AG04449 (cell line): ENCODE measurements at places on chromosomes 7 and 10.

GRCh38 chr7:118195837-118196474 is 12.0 kb downstream of the LSM8 start:
- DNase-seq: no peak

GRCh38 chr7:35707422-35707821 is 12.5 kb upstream of the HERPUD2 start:
- no peak for DNase-seq

DNA sequence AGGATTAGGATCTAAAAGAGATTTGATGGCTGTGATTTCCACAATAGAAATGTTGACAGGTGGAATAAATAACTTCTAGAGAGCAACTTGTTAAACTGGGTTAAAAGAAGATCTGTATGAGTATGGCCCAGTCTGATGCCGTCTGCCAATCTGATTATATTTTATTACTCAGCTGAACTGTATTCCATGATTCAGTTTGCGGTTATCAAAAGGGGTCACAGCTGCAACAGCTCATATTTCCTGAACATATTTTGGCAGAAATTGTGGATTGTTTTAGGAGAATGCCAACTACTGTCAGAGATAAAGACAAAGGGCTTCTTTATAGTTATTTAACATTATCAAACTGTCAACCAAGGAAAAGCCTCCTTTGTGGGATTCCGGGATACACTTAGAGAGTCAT is 244.8 kb upstream of the MINDY3 start:
- DNase-seq: no peak

DNA sequence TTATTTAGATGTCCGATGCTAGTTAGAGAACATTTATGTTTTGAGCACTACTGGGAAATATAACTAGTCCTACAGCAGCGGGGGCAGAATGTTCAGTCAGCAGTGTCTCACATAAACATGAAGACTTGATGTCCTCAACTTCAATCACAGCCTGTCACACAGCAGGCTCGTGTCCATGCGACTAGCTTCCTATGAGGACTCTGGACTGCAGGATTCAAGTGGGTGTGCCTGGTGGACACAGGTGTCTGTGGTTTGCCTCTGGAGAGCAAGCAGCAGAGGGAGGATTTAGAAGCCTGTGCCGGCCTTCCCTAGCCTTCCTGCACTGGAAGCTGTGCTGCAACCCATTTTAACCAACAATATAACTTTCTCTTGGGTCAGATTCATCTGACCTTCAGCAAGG is 30.0 kb upstream of the LANCL2 start:
- no peak for DNase-seq

DNA sequence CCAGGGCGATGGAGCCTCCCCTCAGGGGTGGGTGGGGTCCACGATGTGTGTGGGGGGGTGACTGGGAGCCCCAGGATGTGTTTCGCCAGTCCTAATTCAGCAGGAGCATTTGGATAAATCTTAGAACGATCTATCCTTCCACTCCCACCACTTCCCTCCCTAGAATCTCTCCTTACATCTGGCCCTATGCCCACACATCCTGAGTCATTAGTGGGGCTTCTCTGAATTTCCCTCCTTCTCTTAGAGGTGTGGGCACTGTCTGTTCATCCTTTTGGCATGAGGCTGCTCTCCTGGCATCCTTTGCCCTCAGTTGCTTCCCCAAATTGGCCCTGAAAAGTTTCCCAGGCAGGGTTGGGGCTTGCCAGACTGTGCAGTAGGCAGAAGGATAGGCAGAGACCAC is 1.6 kb downstream of the GHRHR start:
- no peak for DNase-seq

DNA sequence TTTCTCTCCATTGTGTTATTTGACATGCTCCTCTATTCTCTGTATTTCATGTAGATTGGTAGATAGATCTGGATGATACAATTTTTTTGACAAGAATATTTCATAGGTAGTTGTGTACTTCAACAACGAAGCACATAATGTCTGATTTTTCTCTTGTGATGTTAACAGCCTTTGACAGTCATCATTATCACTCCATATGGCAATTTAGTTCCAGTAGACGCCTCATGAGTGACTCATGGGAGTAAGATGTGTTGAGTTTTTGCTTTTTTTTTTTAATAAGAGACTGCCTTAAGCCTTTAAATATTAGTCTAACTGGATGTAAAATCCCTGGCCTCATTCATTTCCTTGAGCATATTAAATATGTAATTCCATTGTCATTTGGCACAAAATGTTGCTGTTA is 123.5 kb upstream of the ZNF32 start:
- DNase-seq: no peak

DNA sequence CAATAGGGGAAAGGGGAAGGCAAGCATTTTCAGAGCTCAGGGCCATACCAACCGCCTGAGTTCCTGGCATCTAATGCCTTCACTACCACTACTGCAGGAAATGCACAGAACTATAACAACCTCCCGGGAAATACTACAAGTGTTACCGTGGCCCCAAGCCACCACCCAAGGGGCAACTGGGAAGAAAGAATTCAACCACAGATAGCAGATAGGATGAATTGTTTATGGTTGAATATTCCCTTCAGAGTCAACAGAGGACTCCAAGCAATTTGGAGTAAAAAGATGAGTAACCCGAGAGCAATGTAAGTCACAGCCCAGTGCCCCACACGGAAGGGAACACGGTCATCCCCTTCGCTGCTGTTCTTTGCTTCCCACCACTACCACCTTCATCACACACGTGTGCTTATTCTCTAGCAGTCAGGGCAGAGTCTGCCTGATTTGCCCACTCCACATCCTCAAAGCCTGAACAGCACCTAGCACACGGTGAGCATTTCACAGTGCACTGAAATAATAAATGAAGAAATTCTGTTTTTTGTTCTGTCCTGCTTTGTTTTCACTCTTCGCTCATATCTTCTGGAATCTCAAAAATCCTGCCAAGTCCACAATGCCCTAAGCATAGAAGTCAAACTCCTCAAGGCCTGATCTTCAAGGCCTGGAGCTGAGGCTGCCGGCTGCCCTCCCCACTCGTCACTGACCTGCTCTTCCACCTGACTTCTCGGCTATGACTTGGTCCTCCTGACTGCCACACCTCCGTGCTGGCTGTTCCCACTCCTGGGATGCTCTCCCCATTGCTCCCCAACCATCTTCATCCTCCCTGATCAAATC is 221.1 kb downstream of the KCNMA1 start:
- DNase-seq: peak; percentile 86

- DNase-seq: no peak
Observed at GRCh38 chr10:126455766-126456405, 67.6 kb upstream of the ADAM12 start.

- DNase-seq: no peak
Observed at GRCh38 chr7:94030634-94031033, 26.5 kb upstream of the BET1 start.

DNA sequence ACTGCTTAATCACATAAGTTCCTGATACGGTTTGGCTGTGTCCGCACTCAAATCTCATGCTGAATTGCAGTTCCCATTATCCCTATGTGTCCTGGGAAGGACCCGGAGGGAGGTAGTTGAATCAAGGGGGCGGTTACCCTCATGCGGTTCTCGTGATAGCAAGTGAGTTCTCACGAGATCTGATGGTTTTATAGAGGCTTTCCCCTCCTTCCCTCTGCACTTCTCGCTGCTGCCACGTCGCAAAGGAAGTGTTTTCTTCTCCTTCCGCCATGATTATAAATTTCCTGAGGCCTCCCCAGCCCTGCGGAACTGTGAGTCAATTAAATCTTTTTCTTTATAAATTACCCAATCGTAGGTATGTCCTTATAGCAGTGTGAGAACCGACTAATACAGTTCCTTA is 226.2 kb downstream of the SKAP2 start:
- no peak for DNase-seq

- no peak for DNase-seq
Observed at GRCh38 chr10:20870834-20871233, 26.3 kb downstream of the NEBL start.

GRCh38 chr7:90520484-90520883 is 51.0 kb downstream of the PTTG1IP2 start:
- no peak for DNase-seq

- no peak for DNase-seq
Observed at GRCh38 chr10:24039897-24040296, 169.0 kb upstream of the KIAA1217 start.

DNA sequence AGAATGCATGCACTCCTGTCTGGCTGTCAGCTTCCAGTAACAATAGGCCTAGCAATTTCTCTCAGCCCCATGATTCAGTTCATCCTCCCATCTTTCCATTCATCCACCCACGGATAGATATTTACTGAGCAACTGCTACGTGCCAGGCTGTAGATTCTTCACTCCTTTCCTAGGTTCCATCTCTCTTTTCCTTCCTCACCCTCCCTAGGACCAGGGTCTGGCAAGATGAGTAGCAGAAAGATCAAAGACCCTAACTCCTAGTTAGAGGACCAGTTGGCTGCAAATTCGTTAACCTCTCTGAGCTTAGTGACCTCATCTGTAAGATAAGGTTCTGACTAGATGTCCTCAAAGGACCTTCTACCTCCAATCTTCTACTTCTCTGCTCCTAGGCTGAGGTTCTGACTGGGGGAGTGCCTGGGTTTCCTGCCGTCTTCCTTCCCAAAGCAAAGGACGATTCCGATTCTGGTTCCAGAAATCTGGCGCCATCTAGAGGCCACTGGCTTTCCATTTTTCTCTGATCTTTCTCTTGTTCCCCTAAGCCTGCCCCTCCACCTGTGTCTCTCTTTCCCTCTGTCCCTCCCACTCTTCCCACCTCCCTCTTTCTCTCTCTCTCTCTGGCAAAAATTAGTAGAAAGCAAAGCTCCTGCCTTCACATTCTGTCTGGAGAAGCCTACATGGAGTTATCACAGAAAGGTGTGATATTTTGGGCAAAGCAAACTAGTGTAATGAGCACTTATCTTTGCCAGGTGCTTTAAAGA is 26.2 kb downstream of the TBATA start:
- DNase-seq: peak; percentile 16

- DNase-seq: no peak
Observed at GRCh38 chr10:71333129-71333887, 14.2 kb downstream of the SLC29A3 start.

- no peak for DNase-seq
Observed at GRCh38 chr10:64760371-64760770, 1239.2 kb downstream of the REEP3 start.
